Breast epithelium (tissue), 4 donors: ENCODE measurements at places on chromosomes 16 and 17. TPM values are rescaled to one million over a fixed set of nuclear protein-coding genes. Genes with fewer than 3 reads are reported as not detected.

KLHL10 gene
- 0.80 TPM for total RNA-seq

MSI2 gene
- 71.1 TPM for total RNA-seq

MEIOB gene
- not detected for total RNA-seq

SPOP gene
- total RNA-seq: 73.8 TPM

ZNF624 gene
- total RNA-seq: 3.5 TPM
